WTC11 (cell line): ENCODE measurements at places on chromosomes 4 and X.

DNA sequence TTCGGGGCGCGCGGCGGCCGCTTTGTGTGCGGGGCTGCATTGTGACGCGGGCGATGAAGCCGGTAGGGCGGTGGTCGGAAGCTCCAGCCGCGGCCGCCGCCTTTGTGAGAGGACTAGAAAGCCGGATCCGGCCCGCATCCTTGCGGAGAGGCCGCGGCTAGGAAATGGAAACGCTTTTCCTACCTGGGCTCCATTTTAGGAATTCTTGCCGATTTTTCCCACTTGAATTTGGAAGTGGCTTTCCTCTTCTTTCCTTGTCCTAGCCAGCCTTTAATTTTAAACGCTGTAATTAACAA is 708 bp downstream of the TMSB4X start:
- no peak for DNase-seq

- DNase-seq: no peak
Observed at GRCh38 chr4:105858466-105859040, 36.7 kb upstream of the NPNT start.

DNA sequence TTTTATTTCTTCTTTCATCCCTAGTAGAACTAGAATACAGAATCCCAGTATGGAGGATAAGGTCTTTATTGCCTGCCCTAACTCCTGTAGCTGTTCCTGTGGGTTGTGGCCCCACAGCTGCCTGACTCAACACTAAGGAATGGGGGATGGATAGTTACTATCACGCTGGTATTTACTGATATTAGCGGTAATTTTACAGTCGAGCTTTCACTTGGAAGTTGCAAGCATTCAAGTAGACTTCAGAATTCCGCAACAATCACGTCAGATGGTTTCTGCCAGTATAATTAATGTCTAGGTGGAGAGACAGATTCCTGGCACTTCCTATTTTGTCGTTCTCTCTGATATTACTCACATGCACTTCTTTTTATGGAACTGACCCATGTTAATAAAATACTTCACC is 489.8 kb downstream of the PABPC4L start:
- DNase-seq: no peak

DNA sequence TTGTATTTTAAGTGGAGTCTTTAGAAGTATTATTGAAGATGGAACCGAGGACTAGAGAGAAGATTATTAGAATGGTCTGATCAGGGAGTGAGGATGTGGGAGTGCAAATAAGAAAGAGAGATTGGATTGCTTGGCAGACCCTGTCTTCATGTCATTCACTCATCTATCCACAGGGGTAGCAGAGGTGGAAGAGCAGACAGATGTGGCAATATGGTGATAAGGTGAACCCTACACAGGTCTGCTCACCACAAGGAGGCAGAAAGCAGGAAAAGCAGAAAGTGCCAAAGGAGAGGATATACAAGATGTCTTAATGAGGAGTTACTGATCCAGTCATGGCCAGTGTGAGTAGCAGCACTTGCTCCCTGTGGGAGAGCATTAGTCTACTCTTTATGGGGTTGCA is 129.4 kb downstream of the MAGEE2 start:
- no peak for DNase-seq

DNA sequence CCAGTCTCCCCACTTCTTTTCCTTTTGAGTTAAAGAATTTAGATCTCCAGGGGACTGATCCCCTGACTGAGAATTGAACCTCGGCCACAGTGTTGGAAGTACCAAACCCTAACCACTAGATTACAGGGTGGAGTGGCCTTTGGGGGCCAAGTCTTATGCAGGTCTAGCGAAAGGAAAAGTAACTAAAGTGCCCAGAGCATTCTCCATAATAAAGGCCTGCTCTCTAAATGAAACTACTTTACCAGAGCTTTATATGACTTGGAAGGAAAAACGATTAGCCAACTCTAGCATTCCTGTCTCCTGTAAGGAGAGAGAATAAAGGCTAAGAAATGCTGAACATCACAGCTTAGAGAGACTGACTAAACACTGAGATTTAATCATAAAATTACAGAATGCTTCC is 788.0 kb downstream of the C4orf33 start:
- no peak for DNase-seq

DNA sequence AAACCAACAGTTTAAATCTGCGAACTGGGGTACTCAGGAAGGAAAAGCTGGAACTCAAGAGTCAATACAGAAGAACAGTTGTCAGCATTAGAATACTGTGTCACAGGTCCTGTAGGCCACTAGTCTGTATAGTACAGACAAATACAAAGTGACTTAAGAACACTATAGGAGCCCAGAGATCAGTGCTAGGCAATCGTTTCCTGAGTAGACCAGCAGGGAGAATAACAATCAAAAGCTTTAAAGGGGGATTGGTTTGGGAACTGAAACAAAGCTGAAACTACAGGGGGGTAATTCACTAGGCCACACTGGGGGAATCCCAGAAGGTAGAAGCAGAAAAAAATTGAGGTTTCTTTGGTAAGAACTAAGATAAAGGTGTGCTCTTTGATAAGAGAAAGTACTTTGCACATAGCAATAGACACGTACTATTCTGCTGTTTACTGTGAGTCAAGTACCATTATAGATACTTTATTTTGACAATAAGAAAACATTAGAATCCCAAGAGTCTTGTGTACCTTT is 339.7 kb downstream of the PCDH19 start:
- no peak for DNase-seq
